AG10803 (cell line): ENCODE measurements at places on chromosomes 6 and 20.

DNA sequence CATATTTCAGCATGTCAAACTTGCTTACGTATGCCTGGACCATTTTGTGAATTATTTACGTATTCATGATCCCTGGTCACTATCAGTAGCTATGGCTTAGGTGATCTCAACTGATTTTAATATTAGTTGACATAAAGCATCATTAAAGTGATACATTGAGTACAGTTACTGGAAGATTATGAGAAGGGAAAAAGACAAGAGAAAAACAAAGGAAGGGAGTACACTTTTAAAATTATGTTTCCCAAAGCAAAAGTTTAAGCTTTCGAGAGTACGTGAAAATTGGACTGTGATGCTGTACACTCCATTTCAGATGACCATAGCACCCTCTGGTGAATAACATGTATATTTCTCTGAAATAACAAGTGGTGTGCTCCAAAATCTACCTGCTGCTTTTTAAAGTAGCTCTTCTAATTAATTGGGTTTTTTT, 215.0 kb upstream of the HSF2 start:
- peak; percentile 50 for DNase-seq

DNA sequence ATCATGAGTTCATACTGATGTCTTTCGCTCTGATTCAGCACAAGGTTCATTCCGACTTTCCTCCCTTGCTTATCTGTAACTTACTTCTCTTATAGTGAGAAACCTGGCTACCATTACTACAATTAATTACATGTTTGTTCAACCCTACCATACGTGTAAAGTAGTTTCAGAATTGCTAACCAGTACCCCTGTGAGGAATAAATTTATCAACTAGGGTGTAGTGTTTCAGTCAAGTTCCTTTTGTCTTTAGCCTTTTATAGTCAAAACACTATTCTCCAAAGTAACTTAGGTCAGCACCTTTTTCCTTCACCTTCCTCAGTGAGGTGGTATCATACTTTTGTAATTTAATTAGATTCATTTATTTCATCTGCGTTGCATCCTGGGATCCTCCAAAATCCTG, 64.9 kb downstream of the MAP3K4 start:
- DNase-seq: no peak

DNA sequence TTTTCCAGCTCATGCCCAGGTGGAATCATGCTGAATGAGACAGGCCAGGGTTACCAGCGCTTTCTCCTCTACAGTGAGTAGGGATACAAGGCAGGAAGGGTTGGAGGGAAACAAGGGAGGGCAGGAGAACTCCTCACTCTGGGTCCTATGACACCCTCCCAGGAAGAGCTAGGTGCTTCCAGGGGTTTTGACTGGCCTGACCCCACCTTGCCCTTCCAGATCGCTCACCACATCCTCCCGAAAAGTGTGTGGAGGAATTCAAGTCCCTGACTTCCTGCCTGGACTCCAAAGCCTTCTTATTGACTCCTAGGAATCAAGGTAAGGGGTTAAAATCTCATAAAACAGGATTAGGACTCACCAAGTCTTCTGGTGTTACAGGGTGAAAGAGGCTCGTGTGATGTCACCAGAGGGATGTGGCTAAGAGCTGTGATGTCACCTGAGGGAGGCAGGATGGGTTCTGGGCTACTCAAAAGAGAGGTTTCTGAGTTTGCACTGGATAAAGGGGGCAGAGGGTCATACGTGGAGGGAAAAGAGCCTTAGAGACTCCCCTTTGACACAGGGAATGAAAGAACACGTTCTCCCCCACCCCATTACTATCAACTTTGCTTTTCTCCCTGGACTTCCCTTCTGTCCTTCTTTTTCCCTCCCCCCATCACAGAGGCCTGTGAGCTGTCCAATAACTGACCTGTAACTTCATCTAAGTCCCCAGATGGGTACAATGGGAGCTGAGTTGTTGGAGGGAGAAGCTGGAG, 1.9 kb downstream of the APOM start:
- no peak for DNase-seq

DNA sequence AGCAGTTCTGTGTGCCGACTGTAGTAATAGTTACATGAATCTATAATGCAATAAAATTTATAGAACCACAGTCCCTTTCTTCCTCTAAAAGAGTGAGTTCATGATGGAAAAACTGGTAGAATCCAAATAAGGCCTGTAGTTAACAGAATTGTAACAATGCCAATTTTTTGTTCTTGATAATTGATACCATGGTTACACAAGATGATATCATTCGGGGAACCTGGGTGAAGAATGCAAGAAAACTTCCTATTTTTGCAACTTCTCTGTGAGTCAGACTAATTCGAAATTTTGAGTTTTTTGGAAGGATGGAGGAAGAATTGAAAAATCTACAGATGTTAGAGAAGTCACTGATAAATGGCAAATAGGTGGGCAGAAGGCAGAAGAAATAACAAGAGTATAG, 381.8 kb downstream of the CDKAL1 start:
- DNase-seq: peak; percentile 58

GRCh38 chr6:7815716-7816115, 89.8 kb downstream of the BMP6 start:
- DNase-seq: no peak

- DNase-seq: no peak
Observed at GRCh38 chr20:36950414-36951197, 902 bp downstream of the SAMHD1 start.

GRCh38 chr6:166179704-166180103, 12.1 kb upstream of the TBXT start:
- DNase-seq: no peak

DNA sequence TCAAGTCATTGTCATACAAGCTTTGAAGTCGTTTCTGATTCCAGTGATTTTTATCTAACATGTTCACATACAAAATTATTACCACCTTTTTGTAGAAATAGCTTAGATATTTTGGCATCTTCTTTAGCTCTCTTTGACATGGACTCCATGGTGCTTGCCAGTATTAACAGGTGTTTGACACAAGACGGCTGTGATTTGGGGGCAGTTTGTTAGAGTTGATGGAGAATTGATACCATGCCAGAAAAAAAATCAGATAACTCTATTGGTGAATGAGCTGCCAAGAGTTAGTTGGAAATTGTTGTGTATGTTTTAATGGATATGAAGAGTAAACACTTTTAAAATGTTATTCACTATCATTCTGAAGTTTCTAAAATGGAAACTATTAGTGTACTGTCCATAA, 146.6 kb upstream of the LAMP5 start:
- DNase-seq: no peak

DNA sequence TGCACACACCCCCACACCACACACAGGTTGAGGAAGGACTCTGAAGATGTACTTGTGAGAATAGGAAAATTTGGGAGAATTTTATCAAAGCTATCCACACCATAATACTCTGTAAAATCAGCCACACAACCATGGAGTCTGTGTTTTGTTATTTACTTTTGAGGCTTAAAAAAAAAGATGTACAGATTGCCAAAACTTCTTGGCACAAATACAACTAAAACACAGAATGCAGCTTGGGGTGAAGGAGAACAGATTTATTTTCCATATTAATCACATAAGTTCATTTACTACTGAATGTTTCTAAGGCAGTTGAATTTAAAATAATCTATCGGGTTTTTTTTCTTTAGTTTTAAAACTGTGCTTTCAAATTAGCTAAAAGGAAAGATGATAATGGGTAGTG, 32.8 kb upstream of the KCNQ5 start:
- peak; percentile 10 for DNase-seq

GRCh38 chr20:57374931-57375651, 16.1 kb upstream of the RBM38 start:
- DNase-seq: peak; percentile 33

DNA sequence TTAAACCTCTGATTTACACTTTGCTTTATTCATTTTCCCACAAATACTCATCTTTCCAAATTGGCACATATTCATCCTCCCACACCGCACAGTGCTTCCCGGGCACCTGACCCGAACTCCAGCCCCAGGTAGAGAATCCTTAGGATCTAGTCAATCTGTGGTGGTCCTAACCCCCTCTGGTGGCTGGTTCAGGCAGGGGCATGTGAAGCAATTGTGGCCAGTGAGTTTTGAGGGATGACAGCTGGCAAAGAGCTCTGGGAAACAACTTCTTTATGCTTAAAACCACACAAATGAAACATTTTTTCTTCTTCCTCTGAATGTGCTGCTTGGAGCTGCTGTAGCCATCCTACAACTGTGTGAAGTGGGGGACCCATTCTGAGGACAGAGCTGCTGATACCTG, 54.7 kb downstream of the ELOVL5 start:
- peak; percentile 29 for DNase-seq

DNA sequence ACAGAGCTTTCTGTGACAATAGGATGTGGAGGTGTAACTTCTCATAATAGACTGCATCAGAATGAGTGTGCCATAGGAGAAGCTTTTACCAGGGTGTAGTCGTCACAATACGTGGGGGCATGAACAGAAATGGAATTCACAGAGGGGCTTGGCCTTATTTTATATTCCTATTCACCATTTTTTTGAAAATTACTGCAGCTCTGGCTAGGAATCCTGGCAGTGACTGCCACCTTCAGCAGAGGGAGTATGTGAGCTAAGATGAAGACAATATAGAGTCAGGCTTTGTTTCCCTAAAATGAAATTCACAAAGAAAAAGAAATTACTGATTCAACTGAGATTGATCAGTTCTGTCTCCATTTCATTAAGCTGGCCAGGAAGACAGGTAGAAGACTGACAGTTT, 13.9 kb downstream of the TOMM6 start:
- peak; percentile 22 for DNase-seq

GRCh38 chr20:37925265-37926165, 22.6 kb downstream of the VSTM2L start:
- no peak for DNase-seq

GRCh38 chr20:35146299-35146919, 727 bp downstream of the EDEM2 start:
- no peak for DNase-seq

GRCh38 chr6:152189736-152190135, 382.3 kb downstream of the ESR1 start:
- peak; percentile 22 for DNase-seq

DNA sequence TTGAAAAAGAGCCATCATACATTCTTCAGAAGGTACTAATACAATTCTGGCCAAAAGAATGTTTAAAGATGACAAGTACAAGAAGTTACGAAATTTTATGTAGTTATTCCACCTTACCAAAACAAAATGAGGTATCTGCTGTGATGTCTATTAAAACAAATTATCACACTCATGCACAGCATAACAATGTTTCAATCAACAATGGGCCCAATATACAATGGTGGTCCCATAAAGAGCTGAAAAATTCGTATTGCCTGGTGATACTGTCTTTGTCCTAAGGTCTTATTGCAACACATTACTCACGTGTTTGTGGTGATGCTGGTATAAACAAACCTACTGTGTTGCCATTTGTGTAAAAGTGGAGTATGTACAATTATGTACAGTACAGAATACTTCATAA, 3.6 kb upstream of the NUP153 start:
- peak; percentile 71 for DNase-seq

DNA sequence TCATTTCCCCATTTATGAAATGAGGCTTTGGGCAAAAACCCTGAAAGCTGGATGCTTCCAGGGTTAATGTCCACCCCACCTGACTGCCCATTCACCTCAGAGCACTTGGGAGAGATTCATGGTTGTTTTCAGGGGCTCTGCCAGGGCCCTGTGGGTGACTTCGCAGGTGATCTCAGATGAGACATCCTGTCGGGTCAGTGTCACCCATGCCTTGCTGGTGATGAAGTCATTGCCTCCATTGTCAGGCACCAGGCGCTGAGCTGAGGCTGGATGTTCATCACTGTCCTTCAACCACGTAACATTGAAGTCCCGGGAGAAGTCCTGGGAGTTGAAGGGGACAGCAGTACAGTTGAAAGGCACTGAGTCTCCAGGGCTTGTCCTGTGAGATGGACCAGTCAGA, 115.6 kb upstream of the SIRPA start:
- DNase-seq: no peak

DNA sequence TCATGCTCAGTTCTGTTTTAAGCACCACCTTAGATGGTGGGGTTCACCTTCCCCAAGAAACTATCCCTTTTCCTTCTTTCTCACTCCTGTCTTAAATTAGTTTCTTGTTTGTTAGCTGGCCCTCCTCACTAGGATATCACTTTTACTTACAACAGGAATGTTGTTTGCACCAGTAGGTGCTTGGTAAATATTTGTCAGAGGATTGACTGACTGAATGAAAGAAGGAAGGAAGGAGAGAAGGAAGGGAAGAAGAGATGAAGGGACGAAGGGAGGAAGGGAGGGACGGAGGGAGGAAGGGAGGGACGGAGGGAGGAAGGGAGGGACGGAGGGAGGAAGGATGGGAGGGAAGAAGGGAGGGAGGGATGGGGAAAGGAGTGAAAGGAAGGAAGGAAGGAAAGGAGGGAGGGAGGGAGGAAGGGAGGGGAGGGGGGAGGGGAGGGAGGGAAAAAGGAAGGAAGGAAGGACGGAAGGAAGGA, 505 bp upstream of the KCNK15 start:
- no peak for DNase-seq

- no peak for DNase-seq
Observed at GRCh38 chr20:50289581-50289980, 99.0 kb downstream of the CEBPB start.

DNA sequence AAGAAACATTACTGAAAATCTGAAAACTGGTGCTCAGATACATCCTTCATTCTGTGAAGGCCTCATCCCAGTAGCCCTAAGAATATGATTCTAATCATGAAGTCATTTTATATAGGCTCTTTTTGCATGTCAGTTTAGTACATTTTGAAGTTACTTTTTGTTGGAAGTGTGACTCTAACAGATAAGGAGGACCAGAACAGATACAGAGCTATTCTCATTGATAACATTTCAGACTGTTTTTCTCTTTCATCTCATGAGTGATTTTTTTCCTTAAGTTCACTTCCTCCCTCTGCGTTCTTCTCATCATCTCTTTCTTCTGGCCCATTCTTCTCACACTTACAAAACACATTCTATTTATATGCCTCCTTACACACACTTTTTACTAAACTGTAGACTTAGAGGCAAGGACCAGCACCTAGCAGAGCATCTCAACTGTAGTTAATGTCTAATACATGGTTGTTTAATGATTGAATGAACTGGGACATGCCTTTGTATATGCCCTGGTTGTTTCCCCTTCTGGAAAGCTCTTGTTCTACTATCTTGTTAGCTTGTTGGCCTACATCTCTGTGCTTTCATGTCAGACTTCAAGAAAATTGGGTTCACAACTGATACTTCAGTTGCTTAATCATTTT, 8.7 kb downstream of the CTNNBL1 start:
- DNase-seq: no peak

- DNase-seq: no peak
Observed at GRCh38 chr6:165573671-165574070, 89.4 kb downstream of the PDE10A start.

DNA sequence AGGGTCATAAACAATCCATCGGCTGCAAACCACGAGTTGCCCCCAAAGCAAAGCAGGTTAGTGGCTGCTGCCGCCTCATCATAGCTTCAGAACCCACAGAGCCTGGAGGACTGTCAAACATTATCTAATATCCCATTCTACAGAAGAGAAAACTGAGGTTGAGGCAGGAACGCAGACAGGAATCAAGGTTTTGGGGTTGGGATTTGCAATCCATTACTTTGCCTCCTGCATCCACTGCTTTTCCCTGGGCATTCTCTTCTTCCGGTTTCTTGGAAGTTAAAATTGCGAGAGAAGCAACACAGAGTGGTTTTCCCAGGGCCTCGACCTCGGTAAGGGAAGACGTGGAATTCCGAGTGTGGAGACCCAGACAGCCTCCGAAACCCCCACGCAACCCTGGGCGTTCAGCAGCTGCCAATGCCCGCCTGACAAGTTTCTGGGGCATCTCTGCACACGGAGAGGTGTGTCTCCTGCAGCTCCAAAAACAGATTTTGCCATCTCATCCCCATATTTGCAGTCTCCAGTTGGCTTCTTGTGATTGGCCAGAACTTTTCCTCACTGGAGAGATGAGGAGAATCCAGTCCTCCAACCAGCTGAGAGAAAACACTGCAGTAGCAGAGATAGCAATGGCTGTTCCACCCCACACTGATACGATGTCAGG, 45.5 kb upstream of the SNAP25 start:
- no peak for DNase-seq
